ENCODE measurements at places on chromosomes 2 and 18. TPM values are rescaled to one million over a fixed set of nuclear protein-coding genes. Genes with fewer than 3 reads are reported as not detected.

GRCh38 chr2:98823196-98824170, 92.6 kb upstream of the MGAT4A start:
- DNase-seq: no peak

GRCh38 chr18:25826823-25827222, 263.6 kb downstream of the SS18 start:
- no peak for DNase-seq

SERPINB10 gene
- not detected for total RNA-seq

TMEM169 gene
- 0.83 TPM for total RNA-seq

KCNG2 gene
- not detected for total RNA-seq

GRCh38 chr2:127153691-127154158, 46.8 kb upstream of the BIN1 start:
- DNase-seq: peak; percentile 89

DNA sequence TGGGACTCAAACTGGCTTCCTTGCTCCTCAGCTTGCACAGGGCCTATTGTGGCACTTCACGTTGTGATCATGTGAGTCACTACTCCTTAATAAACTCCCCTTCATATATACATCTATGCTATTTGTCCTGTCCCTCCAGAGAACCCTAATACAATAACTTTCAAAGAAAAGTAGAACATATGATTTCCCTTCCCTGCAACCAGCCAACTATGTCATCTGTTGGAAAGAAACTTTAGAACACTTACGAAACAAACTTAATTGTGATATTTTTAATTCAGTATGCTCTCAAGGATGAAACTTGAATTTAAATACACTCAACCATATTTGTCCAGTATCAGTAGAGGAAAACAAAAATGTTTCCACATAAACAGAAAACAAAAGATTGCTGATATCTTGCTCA, 84.4 kb downstream of the DYM start:
- peak; percentile 13 for DNase-seq

LNPK gene
- total RNA-seq: 59.4 TPM

GRCh38 chr18:22728481-22729105, 204.5 kb upstream of the RBBP8 start:
- no peak for DNase-seq

DNA sequence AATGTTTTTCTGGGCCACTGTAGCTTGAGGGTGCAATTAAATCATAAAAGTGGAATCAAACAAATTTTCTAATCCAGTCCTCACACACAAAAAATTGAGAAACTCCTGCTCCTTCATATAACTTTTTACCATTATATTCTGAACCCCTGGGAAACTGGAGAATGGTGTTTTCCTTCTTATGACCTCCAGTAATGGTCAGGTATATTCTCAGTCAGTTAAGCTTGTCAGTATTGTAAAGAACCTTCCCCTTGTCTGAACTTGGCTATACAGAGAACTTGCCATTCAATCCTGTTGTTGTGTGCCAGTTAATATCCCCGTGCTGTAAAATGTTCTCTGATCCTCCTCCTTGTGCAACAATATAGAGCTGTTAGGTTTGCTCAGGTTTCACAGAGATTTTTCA, 39.5 kb downstream of the ZNF804A start:
- DNase-seq: no peak

- no peak for DNase-seq
Observed at GRCh38 chr2:117086943-117087250, 727.6 kb upstream of the DDX18 start.

ALPI gene
- not detected for total RNA-seq

- DNase-seq: no peak
Observed at GRCh38 chr2:125652280-125652679, 1003.7 kb upstream of the GYPC start.

GRCh38 chr18:53093636-53094035, 753.6 kb downstream of the DCC start:
- no peak for DNase-seq

- DNase-seq: no peak
Observed at GRCh38 chr18:44541159-44541558, 139.5 kb upstream of the SETBP1 start.

DNA sequence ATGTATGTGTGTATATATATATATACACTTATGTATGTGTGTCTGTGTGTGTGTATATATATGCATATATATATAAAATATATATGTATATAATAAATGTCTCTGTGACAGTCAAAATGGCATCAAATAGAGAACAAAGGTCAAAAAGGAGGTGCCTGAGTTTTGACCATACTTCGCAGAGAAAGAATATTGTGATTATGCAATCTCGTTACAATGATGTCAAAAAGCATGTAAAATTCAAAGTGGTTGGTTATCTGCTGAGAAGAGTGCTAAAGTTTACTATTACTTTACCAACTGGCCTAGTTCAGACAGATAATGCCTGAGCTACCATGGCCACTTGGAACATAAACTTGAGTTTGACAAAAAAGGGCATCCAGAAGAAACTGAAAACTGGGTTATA, 375.0 kb downstream of the NBAS start:
- no peak for DNase-seq

GRCh38 chr2:36468463-36469105, 113.0 kb downstream of the CRIM1 start:
- peak; percentile 94 for DNase-seq

ABCB11 gene
- total RNA-seq: not detected

GRCh38 chr2:3536682-3537632, 17.6 kb upstream of the ADI1 start:
- peak; percentile 56 for DNase-seq

DNA sequence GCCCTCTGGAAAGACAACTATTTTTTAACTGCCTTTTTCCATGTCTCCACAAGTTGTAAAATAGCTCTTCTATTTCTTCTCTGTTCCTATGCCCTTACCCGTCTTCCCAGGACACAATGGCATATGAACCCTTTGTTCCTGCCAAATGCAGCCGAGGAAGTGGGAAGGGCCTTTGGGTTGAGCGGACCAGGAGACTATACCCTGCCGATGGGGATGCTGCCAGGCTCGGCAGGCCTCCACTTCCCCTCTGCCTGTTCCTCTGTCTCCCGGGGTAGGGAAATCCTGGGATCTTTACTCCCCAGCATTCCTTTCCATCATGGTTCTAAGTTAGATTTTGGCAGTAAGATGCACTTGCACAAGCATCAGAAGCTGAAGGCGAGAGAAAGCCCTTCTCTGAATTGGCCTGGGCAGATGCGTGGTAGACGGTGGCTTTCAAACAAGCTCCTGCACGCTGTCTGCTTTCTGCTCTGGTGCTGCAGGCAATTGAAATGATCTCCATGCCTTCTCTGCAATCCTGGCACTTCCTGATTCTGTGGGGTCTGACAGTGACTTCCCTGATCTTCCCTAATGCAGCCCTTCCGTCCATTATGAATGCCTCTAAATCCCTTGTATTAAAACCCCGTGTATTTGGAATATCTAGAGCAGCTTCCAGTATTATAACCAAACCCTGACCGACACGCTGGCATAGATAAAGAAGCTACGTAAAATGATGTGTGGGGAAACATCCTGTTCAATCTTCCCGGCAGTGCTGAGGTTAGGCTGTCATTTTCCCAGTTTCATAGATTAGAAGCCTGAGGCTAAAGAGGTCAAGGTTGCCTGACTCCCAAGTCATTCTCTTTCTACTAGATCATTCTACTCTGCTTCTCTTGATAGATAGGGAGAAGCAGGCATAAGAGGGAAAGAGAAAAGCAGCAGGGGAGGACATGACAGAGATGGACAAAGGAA, 69.8 kb downstream of the MCFD2 start:
- DNase-seq: no peak

- DNase-seq: peak; percentile 4
Observed at GRCh38 chr2:149466635-149467034, 120.9 kb downstream of the MMADHC start.

- DNase-seq: no peak
Observed at GRCh38 chr2:118145207-118145606, 56.9 kb downstream of the INSIG2 start.

SIX2 gene
- not detected for total RNA-seq

DNA sequence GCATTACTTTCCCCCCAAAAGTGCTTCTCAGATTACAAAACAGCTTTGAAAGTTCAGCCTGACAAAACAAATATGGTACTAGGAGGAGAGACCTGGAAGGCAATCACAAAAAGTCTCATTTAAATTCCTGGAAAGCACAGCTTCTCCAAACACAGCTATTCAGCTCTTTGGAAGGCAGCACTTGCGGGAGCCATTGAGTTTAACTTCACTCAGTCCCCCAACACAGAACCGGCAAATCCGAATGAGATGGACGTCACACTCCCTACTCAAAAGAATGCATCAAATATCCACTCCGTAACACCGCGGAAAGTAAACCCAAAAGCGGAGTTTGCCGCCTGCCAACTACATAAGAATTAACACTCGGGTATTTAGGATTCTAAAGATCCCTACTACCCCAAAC, 638 bp downstream of the ST6GAL2 start:
- DNase-seq: no peak

Data from IMR-90 (cell line).